ENCODE measurements at places on chromosomes 4 and X. TPM values are rescaled to one million over a fixed set of nuclear protein-coding genes. Genes with fewer than 3 reads are reported as not detected.

DNA sequence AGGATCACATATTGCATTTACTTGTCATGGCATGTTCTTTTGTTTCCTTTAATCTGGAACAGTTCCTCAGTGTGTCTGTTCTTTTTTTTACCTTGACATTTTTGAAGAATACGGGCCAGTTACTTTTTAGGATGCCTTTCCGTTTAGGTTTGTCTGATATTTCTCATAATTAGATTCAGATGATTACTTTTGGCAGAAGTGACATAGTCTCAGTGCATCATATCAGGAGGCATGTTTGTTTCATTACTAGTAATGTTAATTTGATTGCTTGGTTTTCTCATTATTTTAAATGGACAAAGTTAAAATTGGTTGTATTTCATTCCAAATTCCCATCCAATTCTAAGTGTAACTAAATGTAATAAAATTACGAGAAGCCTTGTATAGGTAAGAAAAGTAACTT is 8.3 kb downstream of the POLR2B start:
- DNase-seq = no peak

DNA sequence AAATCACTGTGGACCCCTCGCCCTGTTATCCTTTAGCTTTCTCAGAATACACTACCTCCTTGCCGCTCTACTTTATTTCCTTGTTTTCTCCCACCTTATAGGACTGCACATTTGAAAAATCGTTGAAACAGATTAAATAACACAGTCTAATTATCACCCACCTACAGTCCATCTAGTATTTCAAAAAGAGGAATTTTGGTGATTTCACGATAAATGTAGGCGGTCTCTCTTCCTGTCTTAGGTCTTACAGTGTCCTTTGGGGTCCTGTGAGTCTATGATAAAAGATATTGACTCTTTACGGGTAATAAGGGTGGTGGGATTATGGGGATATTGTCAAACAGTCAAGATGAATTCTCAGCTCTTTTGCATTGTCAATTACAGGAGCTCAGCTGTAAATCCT is 2.4 kb upstream of the TBL1X start:
- DNase-seq = no peak

GRCh38 chr4:164512124-164512523 is 241.8 kb upstream of the SMIM31 start:
- DNase-seq = no peak

DNA sequence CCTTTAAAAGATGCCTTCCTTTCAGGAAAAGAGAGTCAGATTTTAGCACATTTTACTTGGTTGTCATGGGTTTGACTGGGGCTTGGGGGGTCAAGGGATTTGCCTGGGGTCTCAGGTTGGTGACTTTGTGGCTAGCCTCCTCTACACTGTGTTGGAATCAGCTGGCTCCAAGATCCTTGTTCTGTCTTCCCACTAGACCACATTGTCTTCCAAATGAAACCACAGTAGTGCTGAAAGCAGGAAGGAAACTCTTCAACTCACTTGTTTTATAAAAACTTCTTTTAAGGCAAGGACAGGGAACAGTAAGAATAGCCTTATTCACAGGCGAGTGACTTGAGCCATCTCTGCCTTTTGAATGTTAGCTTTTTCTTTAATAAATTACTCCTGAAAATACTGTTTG is 37.0 kb upstream of the OTUD4 start:
- peak; percentile 10 for DNase-seq

DNA sequence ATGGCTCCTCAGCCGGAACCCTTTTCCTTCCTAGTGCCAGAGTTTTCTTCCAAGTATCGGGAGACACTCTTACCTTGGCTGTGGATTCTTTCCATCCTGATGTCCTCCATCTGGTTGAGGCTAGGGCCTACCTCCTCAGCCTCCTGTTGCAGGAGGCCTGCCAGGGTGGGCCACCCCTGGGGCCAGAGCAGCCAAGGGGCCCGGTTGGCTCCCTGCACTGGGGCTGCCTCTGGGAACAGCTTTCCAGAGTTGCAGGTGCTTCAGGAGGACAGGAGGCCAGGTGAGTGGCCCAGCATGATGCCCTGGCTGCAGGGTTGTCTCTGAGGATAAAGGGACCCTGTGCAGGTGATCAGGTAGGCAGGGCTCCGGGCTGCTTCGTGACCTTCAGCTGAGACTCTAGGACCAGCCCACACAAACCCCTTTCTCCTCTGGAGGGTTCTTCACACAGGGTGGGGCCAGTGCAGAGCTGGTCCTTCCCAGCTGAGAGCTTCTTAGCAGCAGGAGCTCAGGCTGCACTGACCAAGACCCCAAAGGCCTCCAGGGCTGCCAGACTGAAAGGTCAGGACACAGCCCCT is 5.3 kb upstream of the GPR78 start:
- no peak for DNase-seq

The ITM2A gene
- 3.9 TPM for total RNA-seq

DNA sequence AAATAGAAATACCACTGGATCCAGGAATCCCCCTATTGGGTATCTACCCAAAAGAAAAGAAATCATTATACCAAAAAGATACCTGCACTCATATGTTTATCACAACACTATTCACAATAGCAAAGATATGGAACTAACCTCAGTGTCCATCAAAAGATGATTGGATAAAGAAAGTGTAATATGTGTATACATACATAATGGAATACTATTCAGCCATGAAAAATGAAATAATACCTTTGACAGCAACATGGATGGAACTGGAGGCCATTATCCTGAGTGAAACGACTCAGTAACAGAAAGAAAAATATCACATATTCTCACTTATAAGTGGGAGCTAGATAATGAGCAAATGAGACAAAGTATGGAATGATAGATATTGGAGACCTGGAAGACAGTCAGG is 74.2 kb upstream of the TLR3 start:
- DNase-seq = no peak

DNA sequence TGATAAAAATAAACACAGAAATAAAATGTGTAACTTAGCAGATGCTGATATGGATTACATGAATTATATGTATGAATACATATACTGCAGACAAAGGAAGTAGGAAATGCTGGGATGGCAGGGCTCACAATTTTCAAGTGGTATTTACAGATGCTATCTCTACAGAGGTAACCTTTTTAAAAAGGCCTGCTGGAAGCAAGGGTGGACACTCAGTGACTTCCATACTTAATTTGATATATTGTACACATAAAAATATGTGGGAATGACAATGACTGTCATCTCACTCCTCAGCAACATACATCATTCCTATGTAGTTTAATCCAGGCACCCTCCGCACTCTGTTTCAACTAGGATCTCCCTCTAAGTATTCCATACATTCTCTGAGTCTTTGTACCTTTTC is 452.9 kb downstream of the DTHD1 start:
- no peak for DNase-seq

The PHOX2B gene
- not detected for total RNA-seq

The CLDN34 gene
- 0.46 TPM for total RNA-seq

GRCh38 chr4:74338792-74339333 is 26.1 kb upstream of the EREG start:
- no peak for DNase-seq

The MAGEA8 gene
- total RNA-seq = not detected

The CT45A3 gene
- not detected for total RNA-seq

DNA sequence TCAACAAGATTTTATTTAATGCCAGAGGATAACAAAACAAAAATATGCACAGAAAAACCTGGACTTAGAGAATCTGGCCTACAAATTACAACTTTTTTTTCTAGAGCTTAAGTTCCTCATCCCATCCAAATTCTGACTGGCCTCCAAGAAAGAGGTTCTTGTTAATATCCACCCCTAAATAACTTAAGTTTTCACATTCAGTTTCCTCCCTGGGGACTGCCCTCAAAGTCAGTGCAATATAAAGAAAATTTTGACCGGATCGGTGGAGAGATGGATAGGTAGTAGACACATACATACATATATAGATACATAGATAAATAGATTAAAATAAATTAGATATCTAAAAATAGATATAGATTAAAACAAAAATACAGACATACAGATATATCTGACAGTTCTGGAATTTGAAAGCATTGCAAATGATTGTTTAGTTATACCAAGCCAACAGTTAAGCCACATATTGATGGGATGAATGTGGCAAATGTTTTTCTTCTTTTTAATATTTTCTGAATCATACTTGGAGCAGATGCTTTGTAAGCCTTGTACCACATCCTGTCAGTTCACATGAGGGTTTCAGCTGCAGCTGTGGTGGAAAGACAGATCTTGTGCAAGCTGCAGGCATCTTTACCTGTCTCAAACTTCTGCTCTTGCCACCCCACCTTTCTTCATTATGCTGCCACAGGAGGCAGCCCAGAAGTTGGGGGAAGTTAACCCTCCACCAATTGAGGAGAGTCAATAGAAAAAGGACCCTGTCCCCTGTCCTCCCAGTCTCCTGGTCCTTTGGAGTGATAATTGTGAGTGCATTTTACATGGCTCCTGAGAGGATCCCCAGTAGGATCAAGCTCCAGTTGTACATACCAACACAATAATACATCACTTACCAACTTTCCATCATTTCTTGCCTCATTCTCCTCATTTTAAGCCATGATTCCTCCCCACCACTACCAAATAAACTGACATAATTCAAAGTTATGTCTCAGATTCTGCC is 58.5 kb upstream of the PRDM8 start:
- DNase-seq = no peak
